ENCODE measurements at places on chromosomes 11 and 22.

- DNase-seq = no peak
Measured at GRCh38 chr11:69211920-69212797, 56.4 kb downstream of the SMIM38 start.

DNA sequence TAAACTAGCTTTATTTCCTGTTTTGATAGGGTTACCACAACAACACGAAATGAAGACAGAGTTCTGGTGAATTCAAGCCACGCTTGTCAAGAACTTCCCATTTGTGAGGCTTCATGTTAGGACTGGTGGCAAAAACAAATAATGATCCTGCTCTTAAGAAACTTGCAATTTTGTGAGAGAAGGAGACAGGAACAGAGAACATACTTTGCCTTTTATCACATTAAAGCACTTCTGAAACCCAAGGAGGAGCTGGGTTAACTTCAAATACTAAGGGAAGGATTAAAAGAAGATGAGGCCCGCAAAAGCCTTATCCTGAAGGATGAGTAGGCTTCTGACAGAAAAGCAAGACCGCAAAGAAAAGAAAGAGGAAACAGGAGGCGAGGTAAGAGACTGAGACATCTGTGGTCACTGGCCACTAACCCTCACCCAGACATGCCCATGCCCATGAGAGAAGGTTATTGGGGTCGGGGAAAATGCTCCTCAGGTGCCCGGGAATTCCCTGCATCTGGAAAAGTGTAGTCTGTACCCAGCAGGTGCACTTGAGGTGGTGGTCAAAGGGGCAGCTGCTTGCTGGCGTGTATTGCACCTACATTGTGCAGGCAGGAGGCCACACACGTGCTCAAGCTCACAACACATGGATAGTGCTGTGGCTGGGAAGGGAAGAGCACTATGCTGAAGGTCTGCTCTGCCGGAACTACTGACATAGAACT lies 50.5 kb downstream of the MAPK1 start:
- DNase-seq = peak; percentile 1

DNA sequence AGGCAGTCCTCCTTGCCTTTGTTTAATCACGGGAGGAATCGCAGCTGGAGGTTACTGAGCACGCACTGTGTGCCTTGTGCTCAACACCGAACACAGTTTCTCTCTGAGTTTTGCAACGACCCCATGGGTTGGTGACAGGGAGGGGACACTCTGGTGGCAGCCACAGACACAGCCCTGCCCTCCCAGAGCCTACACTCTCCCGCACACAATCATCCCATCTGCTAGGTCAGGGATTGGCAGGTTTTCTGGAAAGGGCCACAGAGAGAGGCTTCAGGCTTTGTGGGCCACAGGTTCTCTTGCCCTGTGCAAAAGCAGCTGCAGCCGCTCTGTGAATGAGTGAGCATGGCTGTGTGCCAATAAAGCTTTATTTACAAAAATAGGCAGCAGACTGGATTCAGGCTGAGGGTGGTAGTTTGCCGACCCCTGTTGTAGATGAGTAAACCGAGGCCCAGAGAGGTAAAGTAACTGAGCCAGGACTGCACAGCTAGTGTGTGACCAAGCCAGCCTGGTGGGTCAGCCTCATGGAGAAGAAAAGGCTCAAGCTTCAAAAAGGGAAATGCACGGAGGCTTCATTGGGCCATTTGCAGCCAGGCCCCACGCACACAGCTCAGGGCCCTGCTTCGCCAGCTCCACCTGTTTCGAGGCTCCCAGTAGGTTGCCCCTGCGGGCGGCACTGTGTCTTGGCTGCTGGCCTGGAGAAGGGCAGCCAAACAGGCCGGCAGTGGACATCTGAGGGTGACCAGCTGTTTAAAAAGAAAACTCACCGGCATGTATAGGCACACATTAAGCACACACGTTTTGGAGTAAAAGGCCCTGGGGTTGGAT lies 16.3 kb downstream of the LTO1 start:
- no peak for DNase-seq

DNA sequence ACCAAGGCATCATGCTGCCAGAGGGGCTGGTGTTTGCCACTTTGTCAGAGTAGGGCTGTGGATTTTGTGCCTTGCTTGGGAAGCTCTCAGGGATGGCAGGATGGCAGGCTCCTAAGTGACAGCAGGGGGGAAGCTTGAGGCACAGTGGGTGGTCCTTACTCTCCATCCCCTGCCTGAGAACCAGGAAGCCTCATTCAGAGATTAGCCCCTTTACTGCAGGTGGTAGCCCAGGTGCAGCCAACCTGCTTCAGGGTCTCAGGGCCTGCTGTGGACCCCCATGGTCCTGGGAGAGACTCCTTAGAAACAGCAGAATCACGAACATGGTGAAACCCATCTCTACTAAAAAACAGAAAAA lies 8.9 kb upstream of the ST3GAL4 start:
- DNase-seq = no peak

GRCh38 chr11:28833670-28834069 lies 725.5 kb downstream of the METTL15 start:
- no peak for DNase-seq

DNA sequence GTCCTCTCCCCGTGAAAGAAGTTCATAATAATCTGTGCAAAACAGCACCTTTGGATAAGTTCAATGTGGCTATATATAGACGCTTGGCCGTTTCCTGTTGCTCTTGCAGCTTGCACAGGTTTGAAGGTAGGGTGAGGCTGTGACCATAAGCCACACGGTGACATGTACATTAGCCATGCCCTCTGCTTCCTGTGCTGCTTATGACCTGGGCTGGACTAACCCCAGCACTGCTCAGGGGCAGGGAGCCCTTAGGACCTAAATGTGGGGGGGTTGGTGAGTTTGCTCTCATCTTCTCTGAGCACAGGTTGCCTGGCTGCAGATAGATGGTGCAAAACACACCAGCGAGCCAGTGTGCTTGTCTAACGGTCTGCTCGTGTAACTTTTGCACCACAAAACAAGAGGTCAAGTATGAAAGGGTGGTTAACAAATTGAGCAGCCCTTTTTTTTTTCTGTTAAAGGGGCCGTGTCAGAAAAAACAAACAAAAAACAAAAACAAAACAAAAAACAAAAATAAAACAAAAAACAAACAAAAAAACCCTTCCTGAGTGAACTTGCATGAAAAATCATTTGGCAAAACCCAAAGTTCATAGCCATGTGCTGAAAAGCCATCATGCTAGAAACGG lies 37.3 kb downstream of the FLI1 start:
- no peak for DNase-seq

- DNase-seq = no peak
Measured at GRCh38 chr11:69092263-69092662, 43.5 kb downstream of the TPCN2 start.

GRCh38 chr11:714436-714835 lies 8.4 kb downstream of the EPS8L2 start:
- DNase-seq = no peak

GRCh38 chr22:23164091-23164490 lies 16.2 kb upstream of the BCR start:
- no peak for DNase-seq

GRCh38 chr11:128903248-128904061 lies 12.3 kb downstream of the KCNJ5 start:
- no peak for DNase-seq

DNA sequence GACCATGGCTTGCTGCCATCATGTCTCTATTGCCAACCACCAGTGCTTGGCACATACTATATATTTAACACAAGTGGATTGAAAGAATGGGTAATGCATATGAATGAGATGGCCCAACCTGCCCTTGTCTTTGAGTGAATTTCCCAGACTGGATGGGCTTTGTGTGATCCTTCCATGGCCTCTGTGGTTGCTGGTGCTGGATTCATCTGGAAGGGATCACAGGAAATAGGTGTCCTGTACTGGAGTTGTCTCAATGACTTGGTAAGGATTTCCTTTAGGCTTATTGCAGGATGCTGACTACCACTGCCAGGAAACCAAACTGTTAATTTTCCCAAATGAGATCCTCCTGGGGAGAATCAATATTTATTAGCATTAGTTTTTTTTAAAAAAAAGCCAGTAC lies 328.6 kb downstream of the TMEM135 start:
- no peak for DNase-seq

DNA sequence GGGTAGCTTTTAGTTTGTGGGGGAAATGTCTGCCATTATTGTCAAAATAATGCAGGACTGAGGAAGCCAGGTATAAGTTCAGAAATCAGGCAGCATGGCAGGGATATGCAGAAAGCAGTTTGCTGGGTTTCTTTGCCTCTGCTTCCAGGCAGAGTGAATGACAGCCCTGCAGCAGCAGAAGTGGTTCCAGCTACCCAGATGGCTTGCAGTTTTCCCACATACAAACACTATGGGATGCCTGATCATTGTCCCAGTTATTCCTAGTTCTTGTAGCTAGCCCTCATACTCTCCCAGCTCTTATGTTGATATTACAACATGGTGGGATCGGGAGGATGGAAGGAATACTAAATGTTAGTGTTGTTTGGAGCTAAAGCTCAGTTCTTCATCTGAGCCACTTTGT lies 2.8 kb upstream of the DIXDC1 start:
- DNase-seq = no peak

GRCh38 chr22:42470366-42471082 lies 38.3 kb upstream of the NFAM1 start:
- DNase-seq = no peak

GRCh38 chr11:95829580-95830259 lies 39.4 kb downstream of the CEP57 start:
- no peak for DNase-seq

DNA sequence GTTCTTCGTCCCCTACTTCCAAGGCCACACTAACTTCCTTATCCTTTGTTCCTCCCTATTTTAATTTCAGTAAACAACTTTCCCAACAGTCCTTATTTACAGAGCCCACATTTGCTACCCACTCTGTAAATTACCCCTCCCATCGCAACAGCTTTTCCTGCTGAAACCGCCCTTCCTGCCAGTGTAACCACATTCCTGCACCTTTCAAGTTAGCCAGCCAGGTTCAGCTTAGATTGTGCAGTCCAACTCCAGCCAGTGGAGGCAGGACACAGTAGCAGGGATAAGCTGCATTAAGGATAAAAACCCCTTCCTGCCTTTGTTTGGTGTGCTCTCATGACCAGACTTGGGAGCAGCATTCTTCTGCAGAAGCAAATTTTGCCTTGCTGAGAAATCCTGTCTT lies 768.3 kb upstream of the ARHGAP42 start:
- DNase-seq = no peak

DNA sequence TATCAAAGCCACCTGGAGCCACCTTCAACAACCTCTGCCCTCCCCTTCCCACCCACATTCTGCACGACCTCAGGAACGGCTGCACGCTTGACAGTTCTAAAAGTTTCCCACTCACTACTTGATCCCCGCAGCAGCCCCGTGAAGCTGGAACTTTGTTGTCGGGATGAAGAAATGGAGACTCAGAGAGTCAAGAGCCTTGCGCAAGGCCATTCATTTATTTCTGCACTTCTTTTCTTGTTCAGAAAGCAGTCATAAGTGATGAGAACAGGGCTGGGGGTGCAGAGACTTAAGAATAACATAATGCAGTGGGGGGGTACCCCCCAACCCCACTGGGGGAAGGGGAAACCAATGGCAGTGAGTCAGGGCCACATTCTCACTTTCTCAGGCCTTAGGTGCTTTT lies 2.2 kb upstream of the ZFTA start:
- no peak for DNase-seq

DNA sequence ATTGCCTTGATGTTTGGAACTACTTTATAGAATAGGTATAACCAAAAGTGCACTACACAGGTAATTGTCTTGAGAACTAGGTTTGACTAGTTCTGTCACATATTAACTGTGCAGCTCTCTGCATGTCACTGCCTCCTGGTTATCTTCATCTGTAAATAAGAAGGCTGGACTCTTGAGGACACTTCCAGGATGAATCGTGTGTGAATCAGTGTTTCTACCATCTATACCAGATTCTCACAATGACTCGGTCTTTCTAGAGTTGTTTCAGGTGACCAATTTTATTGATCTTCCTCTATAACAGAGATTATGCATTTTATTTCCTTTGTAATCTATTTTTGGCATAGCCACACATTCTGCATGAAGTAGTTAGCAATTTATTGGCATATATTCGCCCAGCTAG lies 1181.0 kb upstream of the TENM4 start:
- DNase-seq = no peak

DNA sequence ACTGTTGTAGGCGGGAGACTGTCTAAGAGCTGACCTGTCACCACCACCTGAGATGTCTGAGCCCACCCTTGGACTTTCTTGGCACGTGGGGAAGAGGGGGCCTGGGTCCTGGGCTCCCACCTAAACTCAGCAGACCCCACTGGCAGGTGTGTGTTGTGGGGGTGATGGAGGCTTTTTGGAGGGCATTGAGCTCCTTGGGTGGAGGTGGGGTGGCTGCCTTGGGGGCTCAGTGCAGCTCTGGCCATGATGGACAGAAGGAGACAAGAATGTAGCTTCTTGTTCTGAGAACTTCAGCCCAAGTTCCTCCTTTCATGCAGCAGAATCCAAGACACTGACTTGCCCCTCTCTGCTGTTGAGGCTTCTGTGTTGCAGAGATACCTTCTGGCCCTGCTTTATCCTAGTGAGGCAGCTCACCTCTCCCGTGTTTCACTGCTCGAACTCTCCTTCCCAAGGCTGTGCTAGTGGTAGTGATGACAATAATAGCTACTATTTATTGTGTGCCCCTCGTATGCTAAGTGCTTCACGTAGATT lies 116.6 kb upstream of the OR4B1 start:
- no peak for DNase-seq

DNA sequence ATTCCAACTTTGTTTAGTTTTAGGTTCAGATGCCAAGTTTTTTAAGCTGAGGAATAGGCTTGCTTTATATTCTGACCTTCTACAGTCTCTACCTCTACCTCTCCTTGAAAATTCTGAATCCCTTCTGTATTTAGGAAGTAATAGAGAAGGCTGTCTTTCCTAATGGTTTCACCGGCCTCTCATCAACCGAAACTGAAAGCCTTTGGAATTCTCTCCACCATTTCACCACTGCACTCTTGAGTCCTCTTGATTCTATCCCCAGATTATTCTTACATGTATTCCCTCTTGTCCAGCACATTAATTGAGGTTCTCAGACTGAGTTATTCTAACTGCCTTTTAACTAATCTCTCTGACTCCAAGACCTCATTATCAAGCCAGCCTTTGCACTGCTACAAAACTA lies 67.7 kb upstream of the PICALM start:
- no peak for DNase-seq

DNA sequence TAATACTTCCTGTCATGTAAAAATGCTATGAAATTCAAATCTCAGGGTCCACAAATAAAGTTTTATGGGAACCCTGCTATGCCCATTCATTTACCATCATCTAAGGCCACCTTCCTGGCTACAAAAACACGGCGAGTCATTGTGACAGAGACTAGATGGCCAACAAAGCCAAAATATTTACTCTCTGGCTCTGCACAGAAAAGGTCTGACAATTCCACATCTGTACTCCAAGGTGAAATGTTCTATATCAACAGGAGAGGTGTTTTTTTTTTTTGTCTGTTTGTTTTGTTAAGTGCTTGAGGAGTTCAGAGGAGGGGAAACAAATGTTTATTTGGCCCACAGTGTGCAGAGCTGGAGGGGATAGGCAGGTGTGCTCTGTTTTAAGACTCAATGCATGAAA lies 18.6 kb upstream of the TMA7B start:
- no peak for DNase-seq

All from activated T-helper 9 cell treated with anti-CD3 and anti-CD28 coated beads, Interleukin-2, amount 50 U/mL, for 16 hours (primary cell).